ENCODE measurements at places on chromosomes 7 and 10.

GRCh38 chr7:47031786-47032535, 550.0 kb downstream of the TNS3 start:
- no peak for DNase-seq

DNA sequence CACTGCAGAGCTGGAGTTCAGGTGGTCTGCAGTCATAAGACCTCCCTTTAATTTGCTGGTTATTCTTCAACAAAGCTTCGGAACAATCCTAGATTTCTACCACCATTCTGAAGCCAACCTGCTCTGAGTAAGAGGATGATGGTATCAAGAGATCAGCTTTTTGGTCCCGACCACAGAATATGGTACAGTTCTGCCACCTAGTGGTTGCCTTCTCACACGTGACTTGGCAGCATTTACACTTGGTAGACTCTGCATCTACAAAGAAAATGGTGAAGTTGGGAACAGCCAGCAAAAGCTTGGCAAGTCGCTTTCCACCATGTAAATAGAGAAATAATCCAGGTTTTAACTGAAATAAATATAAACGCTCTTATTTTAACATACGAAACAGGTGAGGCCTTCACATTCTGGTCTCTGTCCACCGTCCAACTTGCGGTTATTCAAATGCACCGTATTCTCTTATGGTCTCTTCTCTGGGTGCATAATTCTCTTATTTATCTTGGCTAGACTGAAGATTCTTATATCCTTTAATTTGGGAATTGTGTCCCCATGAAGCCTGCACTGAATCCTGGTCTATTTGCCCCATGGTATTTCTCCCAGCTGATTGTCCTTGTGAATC, 173.9 kb upstream of the GRM3 start:
- DNase-seq, result peak; percentile 8

GRCh38 chr7:139255290-139255689, 24.3 kb downstream of the UBN2 start:
- no peak for DNase-seq

- no peak for DNase-seq
These were observed 5.7 kb upstream of the GRID1 start for GRCh38 chr10:86372119-86372783.

GRCh38 chr7:123410273-123410904, 124.0 kb downstream of the IQUB start:
- no peak for DNase-seq

DNA sequence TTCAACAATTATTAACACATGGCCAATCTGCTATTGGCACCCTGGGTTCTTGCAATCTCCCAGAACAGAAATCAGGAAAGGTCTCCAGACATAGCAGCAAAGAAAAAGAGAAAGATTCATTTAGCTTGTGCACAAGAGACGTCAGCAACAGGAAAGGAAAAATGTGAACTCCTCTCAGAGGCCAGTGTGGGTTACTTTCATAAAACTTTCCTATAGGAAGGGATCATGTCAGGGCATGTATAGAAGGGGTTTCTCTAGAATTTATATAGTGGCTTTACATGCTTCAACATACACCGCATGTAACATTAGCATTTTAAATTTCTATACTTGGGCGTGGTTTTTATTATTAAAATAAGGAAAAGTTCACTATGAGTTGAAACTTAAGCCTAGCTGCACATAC, 725.1 kb downstream of the SORCS1 start:
- DNase-seq, result no peak

GRCh38 chr7:157073335-157073734, 62.9 kb upstream of the MNX1 start:
- no peak for DNase-seq

DNA sequence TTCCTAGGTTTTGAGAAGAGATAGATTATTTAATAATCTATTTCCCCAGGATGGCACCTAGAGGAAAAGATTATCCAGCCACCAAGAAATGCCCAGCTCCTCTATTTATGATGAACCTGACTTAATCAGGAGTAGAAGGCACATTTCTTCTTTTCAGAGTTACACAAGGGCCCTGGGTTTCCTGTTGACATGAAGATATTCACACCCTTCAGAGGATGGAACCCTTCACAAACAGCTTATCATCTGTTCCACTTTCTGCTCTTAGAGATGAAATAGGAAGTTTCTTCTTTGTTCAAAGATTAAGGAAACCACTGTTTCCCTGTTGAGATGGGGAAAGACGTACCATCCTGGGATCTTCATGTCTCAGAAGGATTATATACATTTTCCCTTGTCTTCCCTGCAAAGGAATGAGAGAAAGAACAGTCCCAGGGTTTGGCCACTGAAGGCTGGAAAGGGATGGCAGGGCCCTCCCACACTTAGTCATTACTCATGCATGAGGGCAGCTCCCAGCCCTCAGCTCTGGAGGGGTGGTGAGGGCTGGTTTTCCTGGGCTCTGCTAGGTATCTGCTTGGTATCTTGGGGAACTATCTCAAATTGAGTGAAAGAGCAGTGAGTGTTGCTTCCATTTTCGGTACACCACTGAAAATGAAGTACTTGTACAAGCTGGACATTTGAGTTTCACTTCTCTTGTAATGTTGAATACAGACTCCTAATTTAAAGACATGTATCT, 64.0 kb downstream of the MTPAP start:
- DNase-seq, result no peak

DNA sequence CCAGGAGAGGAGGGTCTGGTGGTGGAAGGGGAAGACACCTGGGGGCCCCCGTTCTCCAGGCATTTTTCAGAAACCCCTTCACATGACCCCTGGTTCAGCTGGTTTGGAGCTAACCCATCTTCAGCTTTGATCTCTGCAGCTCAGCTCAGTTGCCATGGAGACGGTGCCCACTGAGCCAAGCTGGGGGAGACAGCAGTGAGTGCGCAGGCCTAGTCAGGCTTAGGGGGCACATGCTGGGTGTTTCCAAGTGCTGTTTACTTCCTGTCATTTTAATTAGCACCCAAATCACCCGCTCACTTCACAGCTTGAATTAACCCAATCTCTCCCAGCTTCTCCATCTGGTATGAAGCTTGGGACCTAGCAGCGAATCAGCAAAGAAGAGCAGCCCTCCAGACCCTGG, 9.0 kb downstream of the SPOCK2 start:
- DNase-seq, result peak; percentile 87

GRCh38 chr7:791519-791918, 40.8 kb upstream of the SUN1 start:
- no peak for DNase-seq

- DNase-seq, result no peak
These were observed 1.2 kb upstream of the MAP3K8 start for GRCh38 chr10:30432622-30433305.

GRCh38 chr10:80938903-80939302, 401.2 kb downstream of the SH2D4B start:
- DNase-seq, result no peak

GRCh38 chr7:30917216-30917893, 5.7 kb downstream of the AQP1 start:
- DNase-seq, result no peak

GRCh38 chr10:29802171-29802570, 167.4 kb upstream of the SVIL start:
- DNase-seq, result no peak

DNA sequence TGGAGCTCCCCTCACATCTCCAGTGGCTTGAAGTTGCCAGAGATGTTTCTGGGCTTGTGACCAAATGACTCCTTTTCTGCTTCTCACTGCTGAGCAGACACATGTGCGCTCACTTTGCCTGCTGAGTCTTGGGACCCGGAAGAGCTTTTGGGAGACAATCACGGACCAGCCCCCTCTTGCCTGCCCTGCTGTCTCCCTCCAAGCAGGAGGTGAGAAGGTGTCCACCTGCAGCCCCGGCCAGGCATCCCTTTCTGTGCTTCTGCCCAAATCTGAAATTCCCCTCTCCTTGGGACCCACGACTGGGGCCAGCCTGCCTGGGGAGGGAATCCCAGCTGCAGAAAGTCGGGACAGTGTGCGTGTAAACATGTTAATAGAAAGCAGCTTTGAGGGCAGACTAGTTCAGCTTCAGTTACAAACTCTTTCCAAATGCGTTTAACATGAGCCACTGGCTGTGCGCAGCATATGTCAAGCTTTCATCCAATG, 31.7 kb downstream of the HTRA1 start:
- DNase-seq, result no peak

- DNase-seq, result no peak
These were observed 76.8 kb upstream of the NKX6-2 start for GRCh38 chr10:132862485-132863420.

DNA sequence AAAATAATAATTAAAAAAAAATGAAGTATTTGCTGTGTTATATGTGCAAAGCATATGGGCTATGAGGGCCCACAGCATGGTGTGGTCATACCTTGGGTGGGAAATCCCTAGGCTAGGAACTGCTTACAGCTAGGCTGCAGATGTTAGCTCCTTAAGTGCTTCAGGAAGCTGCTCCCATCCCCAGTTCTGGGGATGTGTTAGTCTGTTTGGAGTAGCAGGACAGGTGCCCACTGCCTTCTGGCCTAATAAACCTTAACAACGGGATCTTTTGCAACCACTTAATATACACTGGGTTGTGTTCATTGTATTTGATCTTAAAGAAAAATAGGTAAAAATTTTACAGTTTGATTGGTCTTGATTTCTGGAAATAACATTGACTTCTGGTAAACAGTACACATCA, 46.3 kb downstream of the HK1 start:
- no peak for DNase-seq

DNA sequence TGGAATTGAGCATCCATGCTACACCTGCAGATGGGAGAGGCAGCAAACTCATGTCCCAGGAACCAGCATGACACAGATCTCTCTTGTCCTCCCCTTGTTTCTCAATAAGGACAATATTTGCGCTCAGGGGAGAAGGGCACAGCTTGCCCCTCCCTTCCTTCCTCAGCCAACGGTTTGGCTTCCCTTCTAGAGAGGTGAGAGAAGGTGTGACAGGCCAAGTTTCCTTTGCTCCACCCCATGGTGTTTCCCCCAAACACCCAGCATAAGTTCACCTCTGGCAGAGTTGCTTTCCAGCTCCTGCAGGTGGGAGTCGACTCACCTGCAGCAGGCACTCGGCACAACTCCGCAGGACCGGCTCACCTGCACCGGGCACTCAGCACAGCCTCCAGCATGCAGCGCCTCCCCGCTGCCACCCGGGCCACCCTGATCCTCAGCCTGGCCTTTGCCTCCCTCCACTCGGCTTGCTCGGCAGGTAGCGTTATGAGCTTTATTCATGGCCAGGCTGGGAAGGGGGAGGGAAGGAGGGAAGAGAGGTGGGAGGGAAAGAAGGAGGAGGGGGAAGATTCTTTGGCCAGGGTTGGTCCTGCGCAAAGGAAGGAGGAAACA, at the start of the genes ATP6V0A4 and TMEM213:
TSS of gene ATP6V0A4 (minus strand) at position 482 of the 606 bp plus-strand sequence. CDS start 26,949 bp downstream, outside the sequence.
TSS of gene TMEM213 (plus strand) at position 280 of the 606 bp plus-strand sequence. CDS start at position 391, 111 bp downstream.
- no peak for DNase-seq

DNA sequence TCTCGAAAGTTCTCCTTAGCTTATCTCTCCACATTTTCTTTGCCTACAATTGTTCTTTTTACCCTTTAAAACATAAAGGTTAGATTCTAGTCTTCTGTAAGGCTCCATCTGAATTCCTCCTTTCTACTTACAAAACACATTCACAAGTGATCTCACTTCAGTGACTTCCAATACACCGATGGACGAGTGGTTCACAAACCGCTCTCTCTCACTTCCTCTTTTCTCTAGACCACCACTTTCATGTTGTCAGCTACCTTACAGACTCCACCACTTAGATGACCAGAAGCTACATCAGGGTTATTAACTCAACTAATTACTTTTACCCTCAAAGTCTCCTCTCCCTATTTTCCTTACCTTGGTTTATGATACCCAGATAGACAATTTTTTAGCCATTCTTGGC, 11.8 kb downstream of the MET start:
- DNase-seq, result peak; percentile 16

DNA sequence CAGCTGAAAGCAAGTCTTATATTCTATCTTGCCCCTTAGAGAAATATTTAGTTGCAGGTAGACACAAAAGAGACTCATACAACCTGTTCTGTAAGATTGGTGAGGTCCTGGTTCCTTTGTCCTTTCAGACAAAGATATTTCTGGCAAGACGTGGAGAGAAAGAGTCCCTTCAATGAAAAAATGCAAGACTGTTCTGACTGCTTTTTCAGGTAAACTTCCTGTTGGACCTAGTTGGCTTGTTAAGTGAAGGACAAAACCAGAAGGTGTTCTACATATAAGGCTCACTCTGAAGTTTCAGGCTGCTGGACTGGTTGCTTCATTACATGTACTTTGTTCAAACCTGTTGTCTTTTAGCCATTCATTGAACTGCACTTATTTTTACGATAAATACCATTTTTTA, 119.0 kb upstream of the PTPRZ1 start:
- no peak for DNase-seq

GRCh38 chr10:8113616-8114015, 59.1 kb downstream of the GATA3 start:
- DNase-seq, result no peak

DNA sequence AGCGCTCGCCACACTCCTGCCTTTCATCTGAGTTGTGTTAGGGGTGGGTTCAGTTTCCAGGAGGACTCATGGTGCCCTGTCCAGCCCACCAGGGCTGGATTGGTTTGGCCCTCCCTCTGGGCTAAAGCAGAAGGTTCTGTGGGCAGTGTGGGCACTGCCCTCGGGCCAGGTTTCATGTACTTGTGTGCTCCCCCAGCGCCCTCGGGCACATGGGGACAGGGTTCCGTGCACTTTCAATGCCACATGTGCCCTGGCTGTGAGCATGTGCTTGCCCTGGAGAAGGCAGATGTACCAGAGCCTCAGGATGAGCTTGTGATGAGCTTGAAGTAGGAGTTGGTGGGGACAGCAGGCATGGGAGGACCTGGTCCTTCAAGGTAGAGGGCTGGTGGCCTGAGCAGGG, 35.6 kb upstream of the ZNF716 start:
- no peak for DNase-seq

DNA sequence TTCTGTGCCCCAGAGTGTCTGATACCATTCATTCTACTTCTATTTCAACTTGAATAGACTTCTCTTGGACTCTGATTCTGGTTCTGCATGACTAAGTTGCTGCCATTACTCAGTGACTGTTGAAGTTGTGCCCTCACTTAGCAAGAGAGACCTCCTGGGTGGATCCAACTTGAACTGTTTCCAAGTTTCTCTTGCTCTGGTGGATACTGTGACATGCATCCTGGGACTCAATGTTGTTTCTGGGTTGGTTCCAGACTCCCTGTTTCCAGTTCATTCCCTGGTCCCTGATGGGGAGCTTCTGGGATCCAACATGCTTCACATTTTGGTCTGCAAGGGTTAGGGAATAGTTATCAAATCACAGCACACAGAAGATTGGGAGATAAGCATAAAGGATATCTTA, 26.2 kb upstream of the PRPF18 start:
- no peak for DNase-seq

GRCh38 chr7:96121752-96122151, 200.1 kb downstream of the SLC25A13 start:
- no peak for DNase-seq

- no peak for DNase-seq
These were observed 124.5 kb upstream of the RET start for GRCh38 chr10:42952349-42952748.
